ENCODE measurements at places on chromosomes 3 and 15.

DNA sequence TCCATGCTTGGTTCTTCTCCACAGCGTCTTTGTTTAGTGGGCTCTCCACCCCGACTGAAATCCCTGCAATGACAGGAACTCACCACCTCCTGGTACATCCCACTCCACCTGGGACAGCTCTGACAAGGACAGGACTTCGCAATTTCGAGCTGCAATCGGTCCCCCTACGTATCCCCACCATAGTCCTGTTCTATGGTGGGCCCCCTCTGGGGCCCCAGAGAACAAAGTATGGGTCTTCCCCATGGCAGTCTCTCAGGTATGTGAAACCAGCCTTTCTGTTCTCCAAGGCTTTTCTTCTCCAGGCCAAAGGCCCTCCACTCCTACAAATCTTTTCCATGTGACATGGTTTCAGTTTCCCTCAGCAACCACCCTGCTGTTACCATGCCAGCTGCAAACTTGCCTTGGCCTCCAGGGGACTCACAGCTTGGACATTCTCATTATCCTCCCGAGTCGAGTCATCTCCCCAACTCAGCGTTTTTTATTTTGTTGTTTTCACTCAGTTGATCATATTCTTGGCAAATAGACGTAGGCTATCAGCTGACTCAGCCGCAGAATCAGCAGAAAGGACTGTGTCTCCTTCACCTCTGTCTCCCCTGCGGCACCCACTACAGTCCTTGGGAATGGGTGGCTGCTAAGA lies 233.3 kb downstream of the OPA1 start:
- DNase-seq, result no peak

- no peak for DNase-seq
Observed at GRCh38 chr15:50848349-50848748, 60.1 kb upstream of the AP4E1 start.

DNA sequence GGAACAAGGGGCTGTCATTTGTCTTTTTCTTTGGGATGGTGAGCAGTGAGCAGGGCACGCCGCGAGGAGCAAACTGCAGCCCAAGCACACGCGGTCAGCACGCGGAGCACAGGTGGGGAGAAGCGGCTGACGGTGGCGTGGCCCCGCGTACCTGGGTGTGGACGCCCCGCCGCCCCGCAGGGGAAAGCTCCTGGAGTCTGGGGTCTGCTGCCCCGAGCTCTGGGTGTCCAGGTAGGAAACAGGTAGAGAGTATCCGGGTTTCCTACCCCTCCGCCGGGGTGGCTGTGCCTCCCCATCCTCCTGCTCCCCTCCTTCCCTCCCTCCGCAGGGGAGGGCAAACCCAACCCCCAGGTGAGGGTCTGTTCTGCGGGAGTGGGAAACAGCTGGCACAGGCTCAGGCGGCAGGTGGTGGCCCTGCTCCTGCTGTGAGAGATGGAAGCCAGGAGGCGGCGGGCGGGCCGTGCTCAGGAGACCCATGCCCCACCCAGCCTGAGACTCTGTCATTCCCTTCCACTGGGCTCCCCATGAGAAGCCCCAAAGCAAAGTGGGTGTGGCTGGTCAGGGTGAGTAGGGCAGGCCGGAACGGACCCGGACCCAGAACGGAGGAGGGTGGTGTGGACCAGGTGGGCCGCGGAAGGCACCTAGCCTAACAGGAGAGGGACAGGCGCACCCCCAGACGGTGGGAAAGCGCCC lies 56.9 kb upstream of the CGNL1 start:
- DNase-seq, result no peak

DNA sequence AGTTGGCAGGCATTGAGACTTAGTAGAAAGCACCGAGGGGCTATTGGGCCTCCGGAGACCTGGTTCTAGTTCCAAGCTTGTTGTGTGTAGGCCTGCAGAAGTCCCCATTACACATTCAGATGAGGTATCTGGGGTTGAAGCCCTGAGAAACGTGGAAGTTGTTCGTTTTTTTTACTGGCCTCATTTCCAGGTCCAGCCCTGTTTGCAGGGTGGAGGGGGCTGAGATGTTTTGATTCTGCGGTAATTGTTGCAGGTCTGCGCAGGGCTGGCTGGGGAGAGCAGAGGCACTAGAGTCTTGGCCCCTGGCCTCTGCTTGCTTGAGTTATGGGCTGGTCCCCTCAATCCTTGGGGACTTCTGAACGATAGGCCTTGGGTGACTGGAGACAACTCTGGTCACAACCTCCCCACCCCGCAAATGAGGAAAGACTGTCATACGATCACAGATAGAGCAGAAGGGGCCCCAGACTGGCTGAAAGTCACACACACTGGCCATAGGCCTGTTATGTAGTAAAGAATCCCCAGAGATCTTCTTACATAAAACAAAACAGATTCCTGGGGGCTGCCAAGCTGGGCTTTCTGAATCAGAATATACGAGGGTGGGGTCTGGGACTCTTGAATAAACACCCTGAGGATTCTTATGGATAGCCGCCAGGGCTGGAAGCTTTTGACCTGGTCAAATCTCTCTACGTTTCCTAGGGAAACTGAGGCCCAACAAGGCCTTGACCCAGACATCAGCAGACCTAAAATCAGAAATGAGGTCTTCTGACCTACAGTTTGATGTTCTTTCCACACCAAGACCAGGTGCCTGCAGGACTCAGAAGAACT lies 15.6 kb downstream of the KBTBD13 start:
- no peak for DNase-seq
